IMR-90 (cell line): ENCODE measurements at places on chromosomes 4 and X. TPM values are rescaled to one million over a fixed set of nuclear protein-coding genes. Genes with fewer than 3 reads are reported as not detected.
A peak's percentile ranks its signal among the peaks of the same experiment; 100 is the strongest.

The POF1B gene
- total RNA-seq, result not detected in 2 replicates

The BTK gene
- total RNA-seq, result not detected in 2 replicates

- H3K4me1 ChIP-seq, result no peaks in the 10 kb centered on the region
- peaks cover 6% of the 10 kb centered on the region for H3K27me3 ChIP-seq
- H3K4me3 ChIP-seq, result no peak overlapping the region
- no peaks in the 10 kb centered on the region for H3K36me3 ChIP-seq
- peak; percentile 51 for DNase-seq
- H3K27ac ChIP-seq, result no peak overlapping the region
These were observed 42.0 kb downstream of the LGI2 start for GRCh38 chr4:24988776-24989175.

DNA sequence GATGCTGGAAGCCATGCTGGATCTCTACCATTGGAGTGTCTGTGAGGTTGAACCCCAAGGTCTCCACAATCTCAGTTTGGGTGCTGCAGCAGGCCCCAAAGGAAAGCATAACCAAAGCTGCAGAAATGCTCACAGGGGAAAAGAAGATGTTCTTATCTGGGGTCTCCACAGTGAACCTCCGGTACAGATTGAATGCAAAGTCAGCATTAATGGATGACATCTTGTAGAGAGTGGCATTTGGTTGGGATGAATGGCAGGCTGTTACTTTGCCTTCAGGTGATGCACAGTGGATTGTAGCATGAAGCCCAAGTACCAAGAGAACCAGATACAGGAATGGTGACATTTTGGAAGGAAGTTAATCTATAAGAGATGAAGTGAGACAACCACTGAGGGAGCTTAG is 1.8 kb downstream of the SERPINA7 start:
- peaks cover 3% of the 10 kb centered on the region; the same call in 1 of the 2 replicates for H3K27me3 ChIP-seq
- H3K4me1 ChIP-seq, result no peaks in the 10 kb centered on the region
- no peak overlapping the region for H3K4me3 ChIP-seq
- no peak for DNase-seq

DNA sequence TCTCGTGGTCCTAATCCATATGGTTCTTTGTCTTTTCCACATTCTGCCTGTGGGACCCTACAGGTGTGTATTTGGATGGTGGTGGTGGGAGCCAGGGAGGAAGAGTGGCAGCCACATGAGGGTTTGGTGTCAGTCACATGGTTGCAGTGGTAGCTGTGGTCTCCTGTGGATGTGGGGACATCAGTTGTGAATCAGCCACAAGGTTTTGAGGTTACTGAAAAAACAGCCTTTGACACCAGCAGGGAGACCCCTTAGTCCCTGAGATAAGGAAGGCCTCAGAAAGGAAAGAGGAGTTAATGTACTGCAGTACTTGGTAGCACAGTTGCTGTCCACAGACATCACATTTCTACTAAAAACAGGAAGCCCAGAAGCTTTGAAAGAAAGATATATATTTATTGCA is 15.8 kb upstream of the GAGE10 start:
- H3K4me3 ChIP-seq, result no peak overlapping the region
- H3K4me1 ChIP-seq, result no peaks in the 10 kb centered on the region
- no peak for DNase-seq
- H3K27ac ChIP-seq, result no peak overlapping the region
- no peaks in the 10 kb centered on the region for H3K36me3 ChIP-seq
- peaks cover 2% of the 10 kb centered on the region; the same call in 1 of the 2 replicates for H3K27me3 ChIP-seq

- no peak overlapping the region for H3K27ac ChIP-seq
- no peaks in the 10 kb centered on the region for H3K27me3 ChIP-seq
- DNase-seq, result no peak
- no peaks in the 10 kb centered on the region for H3K4me1 ChIP-seq
- H3K4me3 ChIP-seq, result no peak overlapping the region
- no peaks in the 10 kb centered on the region for H3K36me3 ChIP-seq
These were observed 278.9 kb downstream of the EPHA5 start for GRCh38 chr4:65391382-65391781.

The TEX13B gene
- total RNA-seq, result not detected in 2 replicates

DNA sequence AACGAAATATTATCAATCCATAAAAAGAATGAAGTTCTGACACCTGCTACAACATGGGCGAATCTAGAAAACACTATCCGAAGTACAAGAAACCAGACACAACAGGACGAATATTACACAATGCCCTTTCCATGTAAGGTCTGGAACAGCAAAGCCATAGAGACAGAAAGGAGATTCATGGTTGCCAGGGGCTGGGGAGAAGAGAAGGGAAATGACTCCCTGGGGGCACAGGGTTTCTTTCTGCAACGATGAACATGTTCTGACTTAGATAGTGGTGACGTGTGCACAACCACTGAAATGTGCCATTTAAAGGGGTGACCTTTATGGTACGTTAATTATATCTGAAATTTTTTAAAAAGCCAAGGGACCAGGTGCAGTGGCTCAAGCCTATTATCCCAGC is 28.3 kb downstream of the GPR143 start:
- H3K4me1 ChIP-seq, result no peaks in the 10 kb centered on the region
- H3K27ac ChIP-seq, result no peak overlapping the region
- no peak for DNase-seq
- H3K4me3 ChIP-seq, result no peak overlapping the region
- H3K27me3 ChIP-seq, result peaks cover 5% of the 10 kb centered on the region

The POU4F2 gene
- not detected in 2 replicates for total RNA-seq

DNA sequence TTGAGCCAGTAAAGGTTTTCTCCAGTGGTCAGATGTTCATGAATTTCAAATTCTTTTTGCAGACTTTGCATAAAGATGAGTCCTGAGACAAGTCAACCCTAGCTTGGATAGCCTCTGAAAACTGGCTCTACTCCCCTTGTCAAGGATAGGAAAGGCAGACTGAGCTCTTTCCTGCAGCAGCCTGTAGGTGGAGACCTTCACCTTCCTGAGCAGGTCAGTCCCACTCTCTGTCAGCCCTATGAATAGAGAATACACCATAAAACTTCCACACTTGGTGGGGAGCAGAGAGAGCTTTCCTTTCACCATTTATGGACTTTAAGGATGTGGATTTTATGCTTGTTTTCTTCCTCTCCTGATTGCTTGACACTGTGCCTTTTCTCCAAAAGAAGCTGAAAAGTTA is 41.9 kb downstream of the PCDH19 start:
- no peaks in the 10 kb centered on the region; the same call in none of the 2 replicates for H3K27me3 ChIP-seq
- peak; percentile 0 for DNase-seq
- no peaks in the 10 kb centered on the region for H3K4me1 ChIP-seq

- H3K27me3 ChIP-seq, result peaks cover 8% of the 10 kb centered on the region; the same call in 1 of the 2 replicates
- H3K27ac ChIP-seq, result no peak overlapping the region
- no peak for DNase-seq
- no peaks in the 10 kb centered on the region for H3K4me1 ChIP-seq
- H3K36me3 ChIP-seq, result no peaks in the 10 kb centered on the region
These were observed 90.2 kb downstream of the FAM53A start for GRCh38 chr4:1593881-1594345.

The SSX5 gene
- not detected in 2 replicates for total RNA-seq

DNA sequence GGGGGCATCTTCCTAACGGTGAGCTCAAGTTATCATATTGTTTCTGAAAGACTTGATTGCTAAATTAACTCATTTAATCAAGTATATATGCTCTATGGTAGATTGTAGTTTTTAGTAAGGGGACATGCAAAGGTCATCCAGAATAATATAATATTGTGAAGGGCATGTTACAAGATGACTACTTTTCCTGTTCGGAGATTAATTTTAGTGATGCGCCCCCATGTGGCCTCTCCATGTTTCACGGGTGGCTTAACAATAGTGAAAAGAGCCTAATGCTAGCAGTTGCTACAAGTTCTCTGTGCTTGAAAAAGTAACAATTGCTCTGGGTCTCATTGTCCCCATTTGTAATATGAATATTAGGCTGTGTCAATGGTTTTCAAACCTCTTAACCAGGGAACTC is 12.2 kb downstream of the SMPX start:
- no peak overlapping the region for H3K4me3 ChIP-seq
- DNase-seq, result peak; percentile 25

The PAGE4 gene
- total RNA-seq, result not detected in 2 replicates
